ENCODE measurements at places on chromosomes 7 and 10. TPM values are rescaled to one million over a fixed set of nuclear protein-coding genes. Genes with fewer than 3 reads are reported as not detected.
A peak's percentile ranks its signal among the peaks of the same experiment; 100 is the strongest.

GALNT17 gene
- total RNA-seq = 22.1 TPM

AKR1C8 gene
- not detected for total RNA-seq

MOGAT3 gene
- total RNA-seq = not detected

CYP2C19 gene
- total RNA-seq = 5.0 TPM

FXYD4 gene
- not detected for total RNA-seq

- H3K4me3 ChIP-seq = no peak overlapping the region
- no peaks in the 10 kb centered on the region for H3K4me1 ChIP-seq
- H3K27ac ChIP-seq = no peak overlapping the region
- no peaks in the 10 kb centered on the region for H3K36me3 ChIP-seq
- H3K27me3 ChIP-seq = no peaks in the 10 kb centered on the region
Observed at GRCh38 chr10:67306588-67307205, 380.9 kb downstream of the LRRTM3 start.

- peaks cover 2% of the 10 kb centered on the region for H3K4me1 ChIP-seq
- no peak overlapping the region for H3K4me3 ChIP-seq
- no peak overlapping the region for H3K27ac ChIP-seq
- H3K36me3 ChIP-seq = no peaks in the 10 kb centered on the region
Observed at GRCh38 chr7:137927386-137927785, 74.5 kb downstream of the CREB3L2 start.

- H3K4me3 ChIP-seq = peak overlapping the region; percentile 91
- no peaks in the 10 kb centered on the region for H3K27me3 ChIP-seq
- H3K36me3 ChIP-seq = peaks cover 42% of the 10 kb centered on the region
- H3K4me1 ChIP-seq = peaks cover 57% of the 10 kb centered on the region
Observed at GRCh38 chr10:102649797-102650654, 5.7 kb downstream of the TRIM8 start.

DNA sequence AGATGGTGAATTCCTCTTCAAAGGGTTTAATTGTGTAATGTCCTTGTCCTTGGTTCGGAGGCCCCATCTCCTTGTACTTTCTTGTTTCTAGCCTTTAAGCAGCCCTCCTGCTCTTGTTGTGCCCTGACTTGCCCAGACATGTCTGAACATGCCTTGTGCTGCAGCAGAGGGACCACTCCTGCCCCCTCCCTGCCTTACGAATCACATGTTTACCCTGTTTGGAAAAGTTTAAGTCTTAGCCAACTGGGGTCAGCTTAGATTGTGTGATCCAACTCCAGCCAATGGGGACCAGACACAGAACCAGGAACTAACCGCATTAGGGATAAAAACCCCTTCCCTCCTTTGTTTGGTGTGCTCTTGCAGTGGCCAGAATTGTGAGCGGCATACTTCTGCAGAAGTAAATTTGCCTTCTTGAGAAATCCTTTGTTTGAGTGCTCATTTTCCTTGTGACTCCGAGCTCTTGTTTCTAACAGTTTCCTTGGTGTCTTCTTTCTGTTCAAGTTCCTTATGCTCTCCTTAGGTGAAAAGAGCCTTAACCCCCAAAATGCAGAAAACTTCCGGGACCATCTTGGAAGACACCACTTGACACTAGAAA lies 29.4 kb downstream of the CLRN3 start:
- H3K27ac ChIP-seq = no peak overlapping the region
- no peak for DNase-seq
- H3K4me1 ChIP-seq = no peaks in the 10 kb centered on the region
- H3K36me3 ChIP-seq = no peaks in the 10 kb centered on the region

GRCh38 chr7:92133133-92133736 lies 1.0 kb downstream of the CYP51A1 start:
- H3K4me3 ChIP-seq = peak overlapping the region; percentile 94
- H3K36me3 ChIP-seq = peaks cover 30% of the 10 kb centered on the region
- no peaks in the 10 kb centered on the region for H3K27me3 ChIP-seq
- H3K27ac ChIP-seq = peak overlapping the region; percentile 96

- no peak overlapping the region for H3K4me3 ChIP-seq
- DNase-seq = no peak
- peaks cover 3% of the 10 kb centered on the region for H3K4me1 ChIP-seq
Observed at GRCh38 chr10:45249978-45250693, 65.3 kb downstream of the OR13A1 start.

- no peaks in the 10 kb centered on the region for H3K36me3 ChIP-seq
- DNase-seq = no peak
- H3K4me1 ChIP-seq = peaks cover 30% of the 10 kb centered on the region
- no peaks in the 10 kb centered on the region for H3K27me3 ChIP-seq
- H3K4me3 ChIP-seq = no peak overlapping the region
Observed at GRCh38 chr7:101882005-101882421, 64.6 kb downstream of the CUX1 start.

- no peak overlapping the region for H3K27ac ChIP-seq
- no peaks in the 10 kb centered on the region for H3K36me3 ChIP-seq
- no peak for DNase-seq
- H3K27me3 ChIP-seq = no peaks in the 10 kb centered on the region
- no peak overlapping the region for H3K4me3 ChIP-seq
Observed at GRCh38 chr7:115638853-115639252, 391.7 kb downstream of the TFEC start.

DNA sequence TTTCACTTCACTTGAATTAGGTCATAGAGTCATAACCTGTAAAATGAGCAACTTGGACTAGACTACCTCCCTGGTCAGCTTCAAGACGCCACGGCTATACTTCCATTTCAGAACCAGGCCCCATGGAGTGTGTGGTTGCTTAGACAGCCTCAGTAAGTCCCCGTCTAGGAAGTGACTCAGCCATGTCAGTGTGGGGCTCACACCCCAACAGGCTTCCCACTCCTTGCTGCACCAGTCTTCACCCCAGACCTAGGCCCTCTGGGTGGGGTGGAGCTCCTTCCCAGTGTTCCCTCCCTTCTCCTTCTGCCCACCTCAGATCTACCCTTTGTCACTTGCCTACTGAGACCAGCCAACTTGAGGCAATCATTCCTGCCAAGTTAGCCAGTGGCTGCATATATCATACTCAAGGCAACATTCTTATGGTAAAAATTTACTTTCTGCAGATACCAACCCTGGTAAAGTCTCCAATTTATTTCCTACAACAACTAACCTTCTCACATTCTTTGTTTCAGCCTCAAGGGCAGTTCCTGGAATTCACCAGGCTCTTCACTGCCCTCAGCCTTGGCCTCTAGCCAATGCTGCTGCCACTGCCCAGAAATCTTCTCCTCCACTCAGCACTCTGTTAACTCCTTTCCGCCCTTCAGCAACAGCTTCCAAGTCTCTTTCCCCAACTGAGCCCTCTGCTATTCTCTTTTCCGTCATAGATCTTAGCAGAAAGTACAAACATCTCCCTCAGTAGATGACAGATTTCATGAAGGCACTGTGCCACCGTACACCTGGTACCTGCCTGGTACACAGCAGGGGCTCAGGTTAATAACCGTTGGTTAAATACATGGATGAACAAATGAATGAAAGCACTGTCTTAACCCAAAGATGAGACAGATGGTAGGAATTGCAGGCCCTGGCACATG lies 31.3 kb upstream of the ZNRF2 start:
- H3K36me3 ChIP-seq = no peaks in the 10 kb centered on the region
- no peak for DNase-seq
- no peak overlapping the region for H3K4me3 ChIP-seq
- no peaks in the 10 kb centered on the region for H3K27me3 ChIP-seq

- no peak overlapping the region for H3K4me3 ChIP-seq
- no peak overlapping the region for H3K27ac ChIP-seq
- H3K4me1 ChIP-seq = no peaks in the 10 kb centered on the region
Observed at GRCh38 chr10:69963178-69963834, 89.3 kb upstream of the MACROH2A2 start.

- H3K4me3 ChIP-seq = no peak overlapping the region
- H3K4me1 ChIP-seq = no peaks in the 10 kb centered on the region
- H3K36me3 ChIP-seq = peaks cover 63% of the 10 kb centered on the region
- peaks cover 4% of the 10 kb centered on the region for H3K27me3 ChIP-seq
- no peak overlapping the region for H3K27ac ChIP-seq
Observed at GRCh38 chr10:35573796-35574195, 31.3 kb upstream of the GJD4 start.

DNA sequence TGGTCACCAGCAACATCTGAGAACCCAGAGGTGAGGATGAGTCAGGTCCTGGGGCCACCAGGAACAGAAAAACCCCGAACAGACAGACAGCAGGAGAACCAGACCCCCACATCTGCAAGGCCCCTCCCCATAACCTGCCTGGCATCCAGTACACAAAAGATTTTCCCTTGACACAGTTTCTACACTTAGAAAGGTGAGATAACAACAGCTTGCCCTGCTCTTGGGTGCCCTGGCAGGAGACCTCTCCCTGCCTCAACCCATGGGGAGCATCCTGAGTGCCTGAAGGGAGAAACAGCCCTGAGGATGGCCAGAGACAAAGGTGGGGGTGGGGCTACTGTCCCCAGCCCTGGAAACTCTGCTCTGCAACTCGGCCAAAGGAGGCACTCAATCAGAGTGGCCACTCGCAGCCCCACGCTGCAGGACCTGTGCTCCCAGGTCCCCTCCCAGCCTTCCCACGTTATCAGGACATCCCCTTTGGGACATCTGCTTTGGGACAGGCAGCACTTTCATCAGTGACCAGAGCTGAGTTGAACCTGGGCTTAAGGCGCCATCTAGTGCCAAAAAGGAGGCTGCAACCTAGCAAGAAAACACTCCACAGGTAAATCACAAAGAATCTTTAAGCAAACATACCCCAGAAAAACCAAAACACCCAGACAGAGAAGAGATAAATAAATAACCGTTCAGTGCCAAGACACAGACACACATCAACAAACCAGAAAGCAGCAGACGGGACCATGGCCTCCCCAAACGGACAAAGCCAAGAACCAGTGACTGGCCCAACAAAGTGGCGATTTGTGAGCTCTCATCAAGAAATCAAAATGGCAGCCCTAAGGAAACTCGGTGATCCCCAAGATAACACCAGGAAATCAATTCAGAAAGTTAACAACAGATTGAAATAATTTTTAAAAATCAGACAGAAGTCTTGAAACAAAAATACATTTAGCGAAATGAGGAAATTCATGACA lies 233.7 kb downstream of the PTPRN2 start:
- no peaks in the 10 kb centered on the region for H3K36me3 ChIP-seq
- H3K27ac ChIP-seq = no peak overlapping the region
- no peaks in the 10 kb centered on the region for H3K27me3 ChIP-seq
- no peaks in the 10 kb centered on the region for H3K4me1 ChIP-seq
- no peak overlapping the region for H3K4me3 ChIP-seq

- peaks cover 10% of the 10 kb centered on the region for H3K36me3 ChIP-seq
- no peak overlapping the region for H3K4me3 ChIP-seq
- no peaks in the 10 kb centered on the region for H3K27me3 ChIP-seq
Observed at GRCh38 chr7:140144821-140145220, 32.0 kb downstream of the KDM7A start.

DNA sequence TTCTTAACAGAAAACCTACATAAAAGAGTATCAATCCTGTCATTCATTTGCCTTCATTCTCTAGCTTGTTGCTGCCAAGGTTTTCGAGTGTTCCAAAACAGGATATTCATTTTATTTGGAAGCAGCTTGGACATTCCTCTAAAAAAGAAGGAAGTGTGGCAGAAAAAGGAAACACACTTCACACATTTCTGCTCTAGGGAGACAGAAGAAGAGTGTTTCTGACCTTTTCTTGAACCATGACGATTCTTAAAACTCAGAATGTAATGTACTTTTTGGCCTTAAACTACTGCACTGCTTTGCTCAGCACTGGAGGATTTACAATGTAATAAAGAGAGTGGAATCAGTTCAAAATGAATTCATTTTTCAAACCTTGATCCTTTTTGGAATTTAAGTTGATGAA lies 81.3 kb downstream of the SEMA3A start:
- H3K27ac ChIP-seq = peak overlapping the region; percentile 6
- no peak for DNase-seq
- no peaks in the 10 kb centered on the region for H3K36me3 ChIP-seq

GRCh38 chr10:29068302-29068701 lies 220.6 kb upstream of the LYZL1 start:
- DNase-seq = no peak
- H3K4me3 ChIP-seq = no peak overlapping the region
- H3K27me3 ChIP-seq = no peaks in the 10 kb centered on the region
- no peaks in the 10 kb centered on the region for H3K4me1 ChIP-seq
